ENCODE measurements at places on chromosomes 4 and X. TPM values are rescaled to one million over a fixed set of nuclear protein-coding genes. Genes with fewer than 3 reads are reported as not detected.

Gene KDR
- total RNA-seq = 36.8 TPM

GRCh38 chr4:83358410-83358809 lies 23.8 kb upstream of the HPSE start:
- ATAC-seq = no peak

Gene CXCL8
- total RNA-seq = 0.62 TPM

DNA sequence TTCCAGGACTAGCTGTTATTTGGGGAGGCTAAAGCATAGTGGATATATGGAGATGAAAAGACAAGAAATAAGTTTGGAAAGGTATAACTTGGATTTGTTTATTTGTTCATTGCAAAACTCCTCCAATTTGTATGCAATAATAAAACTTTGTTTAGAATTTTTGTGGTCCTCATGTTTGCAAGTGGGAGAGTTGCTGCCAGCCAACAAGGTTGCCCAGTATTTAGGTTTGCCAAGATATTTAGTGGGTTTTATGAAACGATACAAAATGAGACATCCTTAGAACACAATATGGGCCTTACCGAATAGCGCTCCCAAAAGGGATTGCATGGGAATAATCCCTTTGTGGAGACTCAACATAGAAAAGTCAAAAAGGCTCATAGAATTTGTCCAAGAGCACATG lies 162.1 kb downstream of the INPP4B start:
- ATAC-seq = no peak

GRCh38 chr4:183008492-183008891 lies 90.6 kb upstream of the WWC2 start:
- ATAC-seq = no peak

Gene HGFAC
- total RNA-seq = not detected

GRCh38 chrX:134202561-134202960 lies 34.4 kb upstream of the CCDC160 start:
- no peak for ATAC-seq

GRCh38 chr4:74501579-74501978 lies 56.6 kb downstream of the AREG start:
- no peak for ATAC-seq
